Activated naive CD8-positive, alpha-beta T cell treated with anti-CD3 and anti-CD28 coated beads for 36 hours (primary cell): ENCODE measurements at places on chromosomes 7 and 10.

- DNase-seq = no peak
Observed at GRCh38 chr10:31343009-31343408, 24.0 kb downstream of the ZEB1 start.

DNA sequence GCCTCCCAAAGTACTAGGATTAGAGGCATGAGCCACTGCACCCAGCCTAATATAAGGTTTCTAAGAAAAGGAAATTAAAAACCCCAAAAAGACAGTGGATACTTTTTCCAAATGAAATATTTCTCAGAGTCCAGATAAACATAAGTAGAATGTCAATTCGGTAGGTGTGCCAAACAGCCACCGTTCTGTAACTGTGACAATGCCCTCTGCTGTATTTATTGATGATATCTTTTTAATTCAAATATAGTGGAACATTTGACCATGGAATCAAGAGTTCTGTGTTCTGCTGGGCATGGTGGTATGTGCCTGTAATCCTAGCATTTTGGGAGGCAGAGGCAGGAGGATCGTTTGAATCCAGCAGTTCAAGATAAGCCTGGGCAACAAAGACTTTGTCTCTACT, 28.8 kb upstream of the ZRANB1 start:
- no peak for DNase-seq

DNA sequence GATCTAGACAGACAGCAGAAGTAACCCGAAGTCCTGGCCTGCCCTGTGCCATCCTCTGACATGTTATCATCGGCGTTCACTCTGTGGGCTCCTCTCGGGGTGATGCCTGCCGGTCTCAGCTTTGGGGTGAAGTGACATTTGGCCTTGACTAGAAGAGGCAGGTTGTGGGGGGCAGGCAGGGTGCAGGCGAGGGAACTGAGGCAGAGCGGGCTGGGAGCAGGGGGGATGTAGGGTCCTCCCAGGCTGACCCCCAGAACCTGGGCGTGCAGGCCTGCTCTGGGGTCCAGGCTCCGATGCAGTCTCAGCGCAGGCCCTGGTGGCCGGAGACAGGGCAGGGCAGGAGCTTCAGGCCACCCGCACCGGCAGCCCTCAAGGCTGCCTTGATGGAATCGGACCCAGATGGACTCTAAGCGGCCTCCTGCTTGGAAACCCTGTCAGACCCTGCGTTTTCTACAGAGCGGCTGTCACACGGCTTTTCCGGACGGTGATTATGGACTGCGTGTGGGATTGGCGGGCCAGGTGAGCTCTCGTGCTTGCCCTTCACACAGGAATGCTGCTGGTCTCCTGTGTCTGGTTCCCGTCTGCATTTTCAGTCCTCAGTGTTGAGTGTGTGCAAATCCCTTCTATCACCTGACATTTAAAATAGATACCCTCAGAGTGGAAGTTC, 842 bp upstream of the JAKMIP3 start:
- no peak for DNase-seq

- no peak for DNase-seq
Observed at GRCh38 chr7:80884511-80885195, 34.2 kb downstream of the SEMA3C start.

- no peak for DNase-seq
Observed at GRCh38 chr7:951881-952547, 2.5 kb downstream of the ADAP1 start.

DNA sequence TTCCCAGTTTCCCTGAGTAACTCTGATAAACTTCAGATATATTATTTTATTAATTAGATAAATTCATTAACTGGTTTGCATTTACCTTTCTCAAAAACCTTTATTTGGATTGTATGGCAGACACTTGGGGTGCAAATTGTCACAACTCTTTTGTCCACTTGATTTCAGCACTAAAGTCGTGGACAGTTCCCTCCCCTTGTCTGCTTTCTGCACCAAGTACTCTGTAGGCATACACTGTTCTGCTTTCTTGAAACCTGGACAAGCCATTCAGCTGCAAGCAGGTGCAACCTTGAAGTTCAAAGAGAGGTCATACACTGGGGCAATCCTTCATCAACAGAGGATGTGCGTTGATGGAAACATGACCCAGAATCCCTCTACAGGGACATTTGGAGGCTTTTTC, 162.9 kb downstream of the ARL5B start:
- DNase-seq = no peak

DNA sequence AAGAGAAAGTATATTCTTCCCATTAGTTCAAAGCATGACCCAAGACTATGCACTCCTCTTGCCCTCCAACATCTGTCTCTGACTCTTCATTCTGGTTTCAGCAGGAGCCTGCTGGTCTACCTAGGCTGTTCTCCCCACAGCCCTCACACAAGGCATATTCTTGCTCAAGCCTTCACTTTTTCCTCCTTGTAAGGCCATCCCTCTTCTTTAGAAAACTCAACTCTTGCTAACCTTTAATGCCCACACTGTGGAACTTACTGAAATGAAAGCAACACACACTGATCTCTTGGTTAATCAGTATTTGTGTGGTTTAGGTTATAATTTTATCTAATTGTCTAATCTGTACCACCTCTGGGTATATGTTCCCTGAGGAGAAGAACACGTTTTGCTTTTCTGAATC, 75.8 kb downstream of the PRKCQ start:
- peak; percentile 36 for DNase-seq

- DNase-seq = no peak
Observed at GRCh38 chr10:71392791-71393781, 3.6 kb upstream of the CDH23 start.

DNA sequence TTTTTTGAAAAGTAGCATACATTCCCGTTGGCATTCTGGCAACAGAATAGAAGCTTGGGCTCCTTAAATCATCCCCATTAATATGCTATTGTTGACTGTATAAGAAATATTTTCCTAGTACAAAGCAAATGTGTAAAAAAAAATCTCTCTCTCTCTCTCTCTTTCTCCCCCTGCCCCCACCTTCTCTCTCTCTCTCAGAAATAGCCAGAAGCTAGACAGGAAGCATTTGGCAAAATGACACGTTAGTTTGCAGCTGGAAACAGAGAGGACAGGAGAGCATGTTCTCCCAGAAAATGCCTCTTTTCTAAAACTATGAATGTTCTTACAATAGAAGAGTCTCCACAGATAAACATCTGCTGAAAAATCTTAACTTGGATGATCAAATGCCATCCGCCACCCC, 59.6 kb upstream of the AKR1E2 start:
- DNase-seq = no peak

DNA sequence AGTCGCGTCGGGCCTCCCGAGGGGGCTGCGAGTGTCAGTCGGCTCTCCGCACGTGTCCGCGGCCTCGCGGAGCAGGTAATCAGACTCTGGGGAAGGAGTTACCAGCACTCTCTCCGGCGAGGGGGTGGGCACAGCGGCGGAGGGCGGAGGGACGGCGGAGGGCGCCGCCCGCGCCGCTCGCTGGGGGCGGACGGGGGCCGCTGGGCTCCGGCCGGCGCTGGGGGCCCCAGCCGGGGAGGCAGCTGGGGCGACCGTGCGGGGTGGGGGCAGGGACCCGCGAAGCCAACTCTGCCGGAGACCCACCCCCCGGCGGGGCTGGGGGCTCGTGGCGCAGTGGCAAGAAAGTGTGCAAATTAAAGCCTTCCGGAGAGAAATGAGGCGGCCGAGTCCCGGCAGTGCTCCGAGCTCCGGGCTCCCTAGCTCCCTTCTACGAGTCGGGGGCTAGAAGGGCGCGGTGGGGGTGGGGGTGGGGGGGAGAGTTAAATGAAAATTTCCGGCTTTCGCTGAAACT, at the start of gene CDK6:
CDK6 (minus strand) TSS at position 85 of the 511 bp plus-strand sequence. CDS start 3,250 bp downstream, outside the sequence.
- DNase-seq = peak; percentile 77
